ENCODE measurements at places on chromosomes 2 and 18.
A peak's percentile ranks its signal among the peaks of the same experiment; 100 is the strongest.

DNA sequence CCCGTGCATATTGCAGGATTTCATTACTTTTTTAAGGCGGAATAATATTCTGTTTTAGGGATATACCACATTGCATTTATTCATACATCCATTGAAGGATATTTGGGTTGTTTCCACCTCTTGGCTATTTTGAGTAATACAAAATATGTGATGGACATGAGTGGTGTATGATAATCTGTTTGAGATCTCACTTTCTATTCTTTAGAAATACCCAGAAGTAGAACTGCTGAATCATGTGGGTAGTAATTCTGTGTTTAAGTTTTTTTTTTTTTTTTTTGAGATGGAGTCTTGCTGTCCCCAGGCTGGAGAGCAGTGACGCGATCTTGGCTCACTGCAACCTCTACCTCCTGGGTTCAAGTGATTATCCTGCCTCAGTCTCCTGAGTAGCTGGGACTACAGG lies 201.4 kb downstream of the NYAP2 start:
- no peak for DNase-seq

DNA sequence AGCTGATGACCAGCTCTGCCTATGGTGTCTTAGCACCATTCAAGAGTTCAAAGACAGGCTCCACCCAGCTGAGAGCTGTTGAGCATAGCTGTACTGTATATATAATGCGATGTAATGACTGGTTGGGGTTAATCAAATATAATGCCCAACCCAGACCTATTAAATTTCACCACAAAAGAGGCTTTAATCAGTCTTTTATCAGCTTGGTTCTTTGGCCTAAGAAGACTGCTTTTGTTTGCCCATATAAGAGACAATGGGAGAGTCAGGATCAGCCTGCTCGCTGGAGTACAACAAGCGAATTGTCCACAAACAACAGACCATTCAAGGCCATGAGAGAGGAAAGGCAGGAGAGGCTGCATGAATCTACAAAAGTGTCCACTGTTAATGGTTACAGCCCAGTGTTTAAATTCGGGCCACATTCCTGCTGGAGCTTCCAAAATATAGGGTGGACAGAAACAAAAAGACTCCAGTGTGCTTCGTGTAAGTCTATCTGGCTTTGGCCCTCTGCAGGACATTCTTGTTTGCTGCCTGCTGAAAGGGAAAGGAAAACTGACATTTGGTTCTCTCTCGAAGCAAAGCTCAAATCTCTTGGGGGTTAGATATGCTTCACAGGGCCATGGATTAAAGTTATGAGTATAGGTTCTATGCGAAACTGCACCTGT lies 299.0 kb upstream of the FBXO11 start:
- no peak for DNase-seq

DNA sequence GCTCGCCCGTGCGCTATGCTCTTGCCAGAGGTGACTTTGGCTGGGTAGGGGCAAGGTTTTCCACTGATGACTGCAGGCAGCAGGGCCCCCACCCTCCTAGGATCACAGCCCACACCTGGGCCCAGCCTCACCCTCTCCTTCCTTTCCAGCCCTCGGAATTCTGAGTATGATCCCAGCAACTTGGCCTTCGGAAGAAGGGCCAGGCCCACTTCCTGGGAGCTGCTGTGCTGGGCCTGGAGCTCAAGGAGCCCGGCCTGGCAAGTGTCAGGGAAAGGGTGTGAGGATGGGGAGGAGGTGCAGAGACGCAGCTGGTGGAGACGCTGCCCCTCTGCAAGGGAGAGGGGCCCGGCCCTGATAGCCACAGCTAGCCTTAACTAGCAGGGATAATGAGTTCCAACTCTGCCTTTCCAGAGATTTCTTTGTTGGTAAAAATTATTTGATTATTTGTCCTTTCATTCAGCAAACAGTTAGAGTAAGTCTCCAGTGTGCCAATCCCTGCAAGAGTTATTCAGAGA lies 1.7 kb upstream of the CNDP1 start:
- no peak for DNase-seq

DNA sequence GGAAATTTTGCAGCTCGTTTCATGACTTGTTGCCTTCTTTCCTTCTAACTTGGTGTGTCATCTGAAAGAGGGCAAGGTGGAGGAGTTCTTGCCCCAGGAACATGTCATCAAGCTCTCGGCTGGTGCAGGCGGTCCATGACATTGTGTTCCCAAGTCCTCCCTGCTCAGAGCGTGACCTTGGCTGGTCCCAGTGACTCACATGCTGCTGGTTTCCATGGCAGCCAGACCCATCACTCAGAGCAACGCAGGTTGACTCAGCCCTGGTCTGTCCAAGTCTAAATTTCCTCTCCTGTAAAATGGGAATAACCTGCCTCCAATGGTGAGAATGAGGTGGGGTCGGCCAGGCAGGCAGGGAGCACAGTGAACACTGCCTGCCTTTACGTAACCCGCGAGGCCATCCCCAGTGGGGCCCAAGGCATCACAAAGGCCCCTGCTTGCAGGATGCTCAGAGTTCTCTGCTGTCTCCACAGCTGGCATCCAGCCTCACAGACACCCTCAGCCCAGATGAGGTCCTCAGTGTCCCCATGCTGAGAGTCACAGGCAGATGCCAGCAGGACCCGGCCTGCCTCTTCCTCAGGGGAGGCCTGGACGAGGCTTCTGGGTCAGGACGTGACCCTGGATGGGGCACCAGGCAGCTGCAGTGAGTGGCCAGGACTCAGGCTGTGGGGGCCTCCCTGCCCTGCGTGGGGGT lies 143.7 kb downstream of the TPO start:
- no peak for DNase-seq

DNA sequence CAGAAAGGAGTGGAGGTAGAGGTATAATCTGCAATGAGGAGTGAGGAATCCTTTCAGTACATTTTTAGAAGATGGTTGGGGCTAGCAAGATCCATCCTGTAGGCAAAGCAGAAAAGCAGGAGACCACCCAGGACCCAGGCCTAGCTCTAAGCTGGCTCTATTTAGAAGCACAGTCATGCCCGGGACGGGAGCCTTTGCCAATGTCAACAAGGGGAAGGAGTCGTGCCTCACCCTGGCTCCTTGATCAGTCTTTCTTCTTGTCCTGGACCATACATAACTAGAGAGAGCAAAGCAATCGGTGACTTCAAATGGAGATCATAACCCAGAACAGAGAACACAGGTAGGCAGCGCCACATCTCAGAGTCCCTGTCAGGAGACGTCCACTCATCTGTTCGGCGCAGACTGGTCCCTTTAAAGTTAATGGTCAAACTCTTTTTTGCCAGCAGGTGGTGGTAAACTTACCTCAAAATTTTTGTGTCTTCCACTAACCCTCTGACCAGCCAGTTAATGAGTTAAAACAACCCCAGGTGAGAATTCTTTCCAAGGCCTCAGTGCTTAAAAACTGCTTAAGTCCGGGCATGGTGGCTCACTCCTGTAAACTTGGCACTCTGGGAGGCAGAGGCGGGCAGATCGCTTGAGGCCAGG lies 8.0 kb downstream of the MC5R start:
- no peak for DNase-seq

DNA sequence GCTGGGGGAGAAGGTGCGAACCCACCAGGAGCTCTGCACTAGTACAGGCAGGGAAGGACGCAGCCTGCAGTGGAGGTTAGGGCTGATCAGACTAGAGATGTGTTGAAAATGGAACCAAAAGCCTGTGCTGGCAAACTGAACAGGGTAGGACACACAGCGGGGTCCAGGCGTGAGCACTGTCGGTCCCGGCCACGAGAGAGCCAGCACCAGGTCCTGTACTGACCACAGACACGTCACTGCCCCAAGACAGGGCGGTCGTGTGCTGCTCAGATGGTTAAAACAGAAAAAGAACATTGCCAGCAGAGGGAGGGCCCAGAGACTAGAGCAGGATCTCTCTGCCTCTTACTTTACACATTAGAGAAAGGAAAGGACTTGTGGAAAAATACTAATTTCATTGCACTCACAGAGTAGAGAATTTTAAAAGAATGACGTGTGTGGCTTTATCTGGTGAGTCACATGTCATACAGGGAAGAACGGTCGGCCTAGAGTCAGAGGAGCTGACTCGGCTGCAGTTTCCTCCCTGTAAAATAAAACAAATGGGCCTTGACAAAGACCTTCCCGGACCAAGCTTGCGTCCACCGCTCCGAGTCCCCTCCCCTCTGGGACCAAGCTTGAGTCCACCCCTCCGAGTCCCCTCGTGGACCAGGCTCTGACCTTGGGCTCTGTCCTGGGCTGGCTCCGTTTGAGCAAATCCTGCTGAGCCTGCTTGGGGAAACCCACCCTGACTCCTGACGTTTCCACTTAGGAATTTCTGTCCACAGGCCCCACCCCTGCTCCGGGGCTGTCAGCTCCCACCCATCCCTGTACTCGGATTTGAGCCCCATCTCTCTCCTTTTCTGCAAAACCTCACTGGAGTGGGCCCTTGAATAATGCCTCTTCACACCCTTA lies 16.7 kb upstream of the ADI1 start:
- DNase-seq: peak; percentile 49

- DNase-seq: no peak
These were observed 48.9 kb upstream of the IL1RL1 start for GRCh38 chr2:102262216-102263129.

- no peak for DNase-seq
These were observed 16.9 kb downstream of the SLC66A2 start for GRCh38 chr18:79934311-79935097.

GRCh38 chr2:33763671-33764310 lies 164.7 kb upstream of the FAM98A start:
- DNase-seq: no peak

DNA sequence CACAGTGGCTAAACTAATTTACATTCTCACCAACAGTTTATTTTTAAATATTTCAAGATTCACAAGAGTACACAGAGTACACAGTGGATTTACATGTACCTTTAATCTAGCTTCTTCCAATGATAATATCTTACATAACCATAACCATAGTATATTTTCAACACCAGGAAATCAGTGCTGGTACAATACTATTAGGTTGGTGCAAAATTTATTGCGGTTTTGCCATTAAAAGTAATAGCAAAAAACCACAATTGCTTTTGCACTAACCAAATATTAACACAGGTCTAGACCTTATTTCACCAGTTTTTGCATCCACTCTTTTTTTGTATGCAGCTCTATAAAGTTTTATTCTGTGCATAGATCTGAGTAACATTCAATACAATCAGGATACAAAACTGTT lies 163.0 kb downstream of the SCG2 start:
- no peak for DNase-seq

GRCh38 chr2:88735133-88735532 lies 43.7 kb downstream of the RPIA start:
- DNase-seq: no peak

- no peak for DNase-seq
These were observed 298.8 kb downstream of the ZNF407 start for GRCh38 chr18:74896390-74896991.

DNA sequence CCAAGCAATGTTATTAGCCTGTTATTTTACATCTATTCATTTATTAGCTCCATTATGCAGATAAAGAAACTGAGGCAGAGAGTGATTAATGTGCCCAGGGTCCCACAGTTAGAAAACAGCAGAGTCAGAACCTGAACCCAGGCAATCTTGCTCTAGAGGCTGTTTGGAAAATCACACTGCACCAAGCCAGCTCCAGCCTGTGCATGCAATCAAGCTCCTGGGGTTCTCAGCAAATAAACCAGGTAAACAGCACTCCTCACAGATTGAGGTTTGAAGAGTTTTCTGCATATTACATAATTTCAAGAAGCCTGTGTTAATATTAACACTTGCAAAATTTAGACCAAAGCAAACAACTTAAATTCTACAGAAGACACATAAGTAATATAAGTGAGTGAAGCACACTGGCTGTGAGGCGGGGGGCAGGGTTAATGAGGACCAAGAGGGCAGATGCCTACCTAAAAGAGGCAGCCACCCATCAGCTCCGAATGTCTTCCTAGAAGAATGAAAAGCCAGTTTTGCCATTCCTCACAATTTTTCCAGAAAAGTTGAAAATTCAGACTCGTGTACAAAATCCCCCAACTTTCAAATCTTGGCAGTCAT lies 35.4 kb downstream of the CACNB4 start:
- DNase-seq: no peak

DNA sequence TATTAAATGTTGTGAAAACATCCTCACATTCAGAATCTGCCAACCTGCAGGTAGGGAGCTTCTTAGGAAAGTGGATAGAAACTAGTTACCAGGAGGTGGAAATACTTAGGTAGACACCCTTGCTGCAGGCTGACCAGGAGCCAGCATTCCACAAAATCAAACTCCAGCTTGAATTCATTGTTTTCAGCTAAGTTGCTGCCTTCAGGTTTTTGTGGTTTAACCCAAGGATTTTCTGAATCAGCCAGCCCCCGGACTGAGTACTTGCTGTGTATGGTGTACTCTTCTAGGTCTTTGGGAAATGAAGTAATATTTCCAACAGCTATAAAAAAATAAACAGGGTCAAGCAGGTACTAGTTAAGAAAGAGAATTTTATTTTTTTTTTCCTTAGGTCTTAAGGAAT lies 192.1 kb upstream of the CHST9 start:
- DNase-seq: no peak

GRCh38 chr2:109217362-109218086 lies 88.5 kb downstream of the SH3RF3 start:
- peak; percentile 10 for DNase-seq

GRCh38 chr18:70578480-70578879 lies 289.6 kb downstream of the SOCS6 start:
- no peak for DNase-seq

- DNase-seq: no peak
These were observed 5.0 kb downstream of the NT5DC4 start for GRCh38 chr2:112725545-112726457.

GRCh38 chr2:187252063-187252462 lies 196.0 kb downstream of the CALCRL start:
- no peak for DNase-seq

DNA sequence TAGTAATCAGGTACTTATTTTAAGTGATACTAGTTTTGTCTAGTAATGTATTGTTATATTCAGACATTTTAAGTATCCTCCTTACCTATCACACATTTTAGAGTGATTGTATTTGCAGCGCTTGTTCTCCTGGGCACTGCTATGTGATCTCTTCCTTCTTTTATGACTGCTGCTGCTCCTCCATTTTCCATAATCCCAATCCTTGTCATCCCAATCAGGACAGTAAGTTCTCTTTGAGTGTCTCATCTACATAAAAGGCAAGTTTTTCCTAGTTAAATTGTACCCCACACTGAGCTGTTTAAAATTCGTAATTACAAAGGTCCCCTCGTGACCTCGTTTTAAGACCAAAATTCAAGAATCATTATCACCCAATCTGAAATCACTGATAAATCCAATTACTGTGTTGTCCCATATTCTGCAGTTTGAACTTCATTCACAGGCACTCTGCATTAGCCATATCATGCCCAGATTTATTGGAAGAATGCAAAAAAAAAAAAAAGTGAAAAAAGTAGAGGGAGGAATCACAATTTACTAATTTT lies 2.8 kb downstream of the CLK1 start:
- no peak for DNase-seq

GRCh38 chr2:28447943-28448792 lies 47.7 kb upstream of the PLB1 start:
- no peak for DNase-seq

All from pulmonary artery endothelial cell (primary cell).